ENCODE measurements at places on chromosomes 1 and 21. TPM values are rescaled to one million over a fixed set of nuclear protein-coding genes. Genes with fewer than 3 reads are reported as not detected.

GRCh38 chr1:91744953-91745639 is 140.9 kb downstream of the TGFBR3 start:
- no peak for DNase-seq

Gene NCAM2
- total RNA-seq, result not detected

GRCh38 chr1:188140958-188141357 is 1312.2 kb downstream of the PLA2G4A start:
- DNase-seq, result no peak

DNA sequence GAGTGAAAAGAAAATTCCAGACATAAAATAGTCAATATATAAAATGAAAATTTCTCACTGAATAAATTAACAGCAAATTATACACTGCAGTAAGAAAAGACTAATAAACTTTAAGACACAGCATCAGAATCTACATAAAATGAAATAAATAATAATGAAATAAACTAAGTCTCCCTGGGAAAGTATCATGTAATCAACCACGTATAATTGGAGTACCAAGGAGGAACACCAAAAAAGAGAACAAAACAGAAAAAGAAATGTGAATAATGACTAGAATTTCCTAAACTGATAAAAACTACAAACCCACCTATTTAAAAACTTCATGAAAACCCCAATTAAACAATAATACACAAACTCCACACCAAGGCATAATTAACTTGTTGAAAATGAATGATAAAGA is 43.6 kb downstream of the SASS6 start:
- DNase-seq, result no peak

- no peak for DNase-seq
Measured at GRCh38 chr1:201605385-201606010, 66.6 kb downstream of the NAV1 start.

- DNase-seq, result no peak
Measured at GRCh38 chr1:91797164-91797563, 88.8 kb downstream of the TGFBR3 start.

GRCh38 chr1:116457946-116458604 is 85.0 kb downstream of the ATP1A1 start:
- no peak for DNase-seq

GRCh38 chr1:170734412-170735175 is 70.7 kb downstream of the PRRX1 start:
- DNase-seq, result no peak

GRCh38 chr1:206834711-206835110 is 30.7 kb upstream of the IL20 start:
- no peak for DNase-seq

GRCh38 chr1:8255712-8256111 is 62.2 kb upstream of the SLC45A1 start:
- DNase-seq, result no peak

DNA sequence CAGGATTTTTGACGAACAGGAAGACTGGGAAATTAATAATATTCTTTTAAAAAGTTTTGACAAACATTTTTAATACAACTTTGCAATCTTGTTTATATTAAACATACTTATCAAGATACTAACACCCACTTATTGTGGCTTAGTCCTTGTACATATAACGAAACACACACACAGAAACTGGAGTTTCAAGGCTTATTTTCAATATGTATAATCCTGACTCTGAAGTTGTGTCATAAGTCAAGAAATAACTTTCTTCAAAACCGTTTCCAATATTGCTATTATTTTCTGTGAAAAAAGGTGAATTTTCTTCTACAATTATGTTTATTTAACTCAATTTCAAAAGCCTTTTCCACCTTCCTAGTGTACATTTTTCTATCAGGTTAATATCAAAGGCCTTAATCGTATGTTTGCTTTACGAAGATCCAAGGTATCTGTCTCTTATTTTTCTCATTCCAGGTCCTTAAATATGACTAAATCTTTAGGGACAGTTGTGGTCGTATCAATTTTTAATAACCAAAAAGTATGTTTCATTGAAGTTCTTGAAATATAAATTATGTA is 1.8 kb downstream of the CDKN2C start:
- no peak for DNase-seq

- no peak for DNase-seq
Measured at GRCh38 chr21:45969921-45970673, 11.5 kb upstream of the COL6A1 start.

Gene FAAH
- 31.4 TPM for total RNA-seq

DNA sequence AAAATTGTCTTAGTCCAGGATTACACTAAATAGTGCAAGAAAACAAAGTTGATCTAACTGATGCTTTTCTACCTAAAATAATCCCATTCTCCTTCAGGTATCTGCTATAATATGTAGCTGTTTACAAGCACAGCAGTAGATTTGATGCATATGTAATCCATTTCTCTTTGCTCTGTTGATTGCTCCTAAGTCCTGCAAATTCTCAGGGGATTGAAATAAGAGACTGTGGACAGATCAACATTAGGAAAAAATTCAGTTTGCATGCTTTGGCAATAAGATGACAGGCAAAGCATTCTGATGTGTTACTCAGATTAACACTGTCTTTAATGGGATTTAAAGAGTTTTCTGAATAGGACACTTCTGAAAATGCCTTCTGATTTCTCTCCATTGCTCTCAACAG is 34.7 kb downstream of the RNF11 start:
- DNase-seq, result no peak

- no peak for DNase-seq
Measured at GRCh38 chr1:119915517-119915916, 19.2 kb upstream of the ADAM30 start.

Gene ITLN2
- total RNA-seq, result not detected

Gene OR14A2
- total RNA-seq, result not detected

Gene FMO2
- not detected for total RNA-seq

DNA sequence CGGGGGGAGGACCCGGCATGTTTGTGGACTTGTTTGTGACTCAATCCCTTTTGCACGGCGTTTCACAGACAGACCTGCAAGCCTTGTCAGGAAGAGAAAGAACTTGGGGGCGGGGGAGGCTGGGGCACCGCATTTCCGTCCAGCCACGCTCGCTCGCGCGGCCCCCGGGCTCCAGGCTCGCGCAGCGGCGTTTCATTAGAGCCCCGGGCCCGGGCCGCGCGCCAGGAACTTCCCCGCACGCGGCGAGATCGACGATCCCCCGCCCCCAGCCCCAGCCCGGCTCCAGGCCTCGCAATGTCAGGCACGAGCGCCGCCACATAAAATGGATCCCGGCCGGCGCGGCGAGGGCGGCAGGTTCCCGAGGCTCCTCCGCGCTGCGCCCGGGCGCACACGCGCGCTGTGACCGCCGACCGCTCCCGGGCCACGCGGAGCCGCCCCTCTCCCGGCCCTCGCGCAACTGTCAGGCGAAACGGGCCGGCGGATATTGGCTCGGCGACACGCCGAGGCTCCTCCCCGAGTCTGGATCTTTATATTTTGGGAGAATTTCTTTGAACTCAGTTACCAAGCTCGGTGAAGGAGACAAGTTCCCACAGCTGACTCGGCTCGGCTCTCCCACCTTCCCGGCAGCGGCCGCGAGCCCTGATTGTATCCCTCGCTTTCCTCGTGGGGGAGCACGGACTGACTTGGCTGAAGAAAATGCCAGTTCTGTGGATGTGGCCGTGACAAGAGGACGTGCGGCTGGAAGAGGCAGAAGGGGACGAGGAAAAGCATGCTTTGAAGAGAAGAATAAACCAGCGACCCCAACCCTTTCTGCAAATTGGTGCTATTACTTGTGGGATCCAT is at the start of gene KIF26B:
Gene KIF26B (plus strand): TSS at position 557 of the 843 bp plus-strand sequence. CDS start 440 bp downstream, outside the sequence.
- peak; percentile 45 for DNase-seq

DNA sequence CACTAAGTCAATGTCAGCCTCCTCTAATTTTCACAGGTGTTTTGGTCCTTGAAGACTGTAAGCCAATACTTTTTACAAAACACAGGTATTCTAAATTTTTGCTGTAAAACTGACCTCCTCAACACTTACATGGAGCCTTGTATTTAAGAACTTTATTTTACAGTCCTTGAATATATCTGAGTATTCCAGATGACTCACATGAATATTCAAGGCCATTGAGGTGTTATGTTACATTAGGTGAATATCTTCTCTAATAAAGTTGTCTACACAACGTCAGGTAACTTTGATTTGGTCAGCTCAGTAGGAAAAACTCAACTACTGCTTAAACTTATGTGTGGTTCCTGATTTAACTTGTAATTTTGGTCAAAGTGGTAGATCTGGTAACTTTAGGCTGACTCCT is 254.2 kb downstream of the OLFM3 start:
- no peak for DNase-seq

Gene KIAA0040
- total RNA-seq, result 24.3 TPM

DNA sequence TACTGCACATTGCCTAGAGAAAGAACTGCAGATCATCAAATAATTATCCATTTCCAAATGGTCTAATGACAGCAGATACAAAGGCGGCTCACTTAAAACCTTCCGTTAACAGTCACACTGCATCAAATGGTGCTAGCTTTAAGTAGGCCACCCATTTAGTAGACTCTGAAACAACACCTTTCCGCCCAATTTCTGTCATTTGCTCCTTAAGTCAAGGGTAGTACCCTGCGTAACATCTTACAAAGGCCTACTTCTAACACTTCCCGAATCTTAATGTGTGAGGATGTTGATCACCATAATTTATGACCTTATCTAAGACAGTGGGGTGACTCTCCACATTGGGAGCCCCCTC is 692 bp upstream of the RALGPS2 start:
- DNase-seq, result no peak

GRCh38 chr1:47821760-47822159 is 175.4 kb downstream of the TRABD2B start:
- no peak for DNase-seq

DNA sequence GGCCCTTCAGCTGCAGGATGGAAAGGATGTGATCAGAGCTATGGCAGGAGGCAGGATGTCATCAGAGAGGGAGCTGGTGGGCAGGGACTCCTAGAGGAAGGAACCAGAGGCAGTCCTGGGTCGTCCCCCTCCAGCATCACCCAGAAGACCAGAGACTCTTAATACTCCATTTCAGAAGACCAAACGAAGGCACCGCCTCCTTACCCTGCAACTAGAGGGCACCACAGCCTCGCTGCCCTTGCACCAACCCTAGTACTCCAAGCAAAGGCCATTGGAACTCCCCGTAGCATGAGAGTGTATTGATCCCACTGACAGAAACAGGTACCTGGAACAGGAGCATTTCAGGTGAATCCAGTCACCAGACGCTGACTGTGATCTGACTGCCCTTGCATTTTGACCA is 598.1 kb downstream of the NPHP4 start:
- no peak for DNase-seq

DNA sequence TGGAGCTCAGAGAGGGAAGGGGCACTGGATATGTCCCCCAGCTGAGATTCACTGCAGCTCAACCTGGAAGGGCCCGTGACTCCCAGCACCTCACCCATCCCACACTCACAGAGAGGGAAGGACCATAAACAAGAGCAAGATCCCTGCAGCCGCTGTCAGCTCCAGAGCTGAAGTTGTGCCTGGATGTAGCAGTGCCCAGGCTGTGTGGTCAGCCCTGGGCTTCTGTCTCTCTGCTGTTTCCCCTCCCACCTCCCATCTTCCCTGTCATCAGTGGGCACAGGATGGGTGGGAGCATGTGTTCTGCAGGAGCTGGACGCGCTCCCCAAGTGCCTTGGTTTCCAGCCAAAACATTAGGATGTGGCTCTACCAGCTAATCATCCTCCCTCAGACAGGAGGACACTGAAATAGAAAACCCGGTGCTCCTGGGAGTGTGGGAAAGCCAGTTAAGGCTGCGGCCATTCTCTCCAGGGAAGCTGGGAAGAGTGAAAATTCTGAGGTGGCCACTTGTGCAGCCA is 282.7 kb downstream of the NPHP4 start:
- no peak for DNase-seq

Gene BSDC1
- 49.4 TPM for total RNA-seq

- DNase-seq, result no peak
Measured at GRCh38 chr21:38995071-38995669, 188.1 kb downstream of the PSMG1 start.

Gene CBR1
- total RNA-seq, result 57.8 TPM

GRCh38 chr1:221228594-221228993 is 349.4 kb downstream of the HLX start:
- no peak for DNase-seq

- no peak for DNase-seq
Measured at GRCh38 chr1:177216587-177217202, 45.9 kb downstream of the BRINP2 start.

Gene NBPF9
- total RNA-seq, result 31.1 TPM

DNA sequence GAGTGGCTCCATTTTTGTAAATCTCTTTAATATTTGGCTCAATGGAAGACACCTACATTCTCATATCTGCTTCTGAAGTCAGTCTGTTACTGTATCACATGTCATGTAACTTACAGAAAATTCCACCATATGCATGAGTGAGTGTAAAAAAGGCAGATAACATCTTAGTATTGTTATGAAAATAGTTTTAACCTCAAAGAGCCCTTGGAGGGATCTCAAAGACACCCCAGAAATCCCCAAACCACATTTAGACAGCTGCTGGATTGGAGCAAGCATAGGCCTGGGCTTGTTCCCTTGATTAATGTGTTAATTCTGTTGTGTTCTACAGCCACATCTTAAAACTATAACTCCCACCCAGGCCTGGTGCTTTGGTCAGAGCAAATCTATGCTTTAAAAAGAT is 16.9 kb downstream of the MACO1 start:
- no peak for DNase-seq

DNA sequence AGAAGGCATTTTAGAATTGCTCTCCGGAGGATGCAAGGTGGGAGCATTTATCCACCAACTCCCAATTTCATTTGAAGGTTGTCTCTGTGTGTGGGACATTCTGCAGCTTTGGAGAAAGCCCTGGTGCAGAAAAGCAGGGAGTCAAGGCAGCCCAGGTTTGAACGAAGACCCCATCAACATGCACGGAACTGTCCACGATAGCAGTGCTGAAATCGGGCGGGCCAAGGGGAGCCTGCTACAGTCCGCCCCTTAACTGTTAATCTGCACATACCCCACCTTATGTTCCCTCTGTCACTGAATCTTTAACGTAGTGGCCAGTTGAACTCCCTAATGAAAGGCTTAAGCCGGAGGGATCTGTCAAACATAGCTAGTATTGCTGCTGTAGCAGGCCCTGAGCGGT is 68.8 kb upstream of the C1orf174 start:
- DNase-seq, result no peak

DNA sequence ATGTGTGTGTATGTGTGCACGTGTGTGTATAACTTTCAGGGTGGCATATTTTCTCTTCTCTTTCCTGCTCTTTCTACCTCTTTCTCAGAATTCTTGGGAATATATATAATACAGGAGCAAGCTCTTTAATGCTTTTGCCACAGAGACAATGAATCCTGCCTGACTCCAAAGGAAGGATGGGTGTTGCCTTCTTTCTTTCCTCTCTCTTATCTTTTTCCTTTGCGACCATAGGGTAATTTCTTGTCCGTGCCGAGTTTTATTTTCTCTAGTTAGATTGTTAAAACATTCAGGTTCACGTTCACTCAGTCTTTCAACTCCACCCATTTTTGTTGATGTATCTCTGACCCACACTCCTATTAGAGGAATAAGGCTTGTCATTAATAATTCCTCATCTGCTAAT is 129.0 kb upstream of the C1orf21 start:
- no peak for DNase-seq

Data from Calu3 (cell line).